ENCODE measurements at places on chromosomes 13 and 19.

DNA sequence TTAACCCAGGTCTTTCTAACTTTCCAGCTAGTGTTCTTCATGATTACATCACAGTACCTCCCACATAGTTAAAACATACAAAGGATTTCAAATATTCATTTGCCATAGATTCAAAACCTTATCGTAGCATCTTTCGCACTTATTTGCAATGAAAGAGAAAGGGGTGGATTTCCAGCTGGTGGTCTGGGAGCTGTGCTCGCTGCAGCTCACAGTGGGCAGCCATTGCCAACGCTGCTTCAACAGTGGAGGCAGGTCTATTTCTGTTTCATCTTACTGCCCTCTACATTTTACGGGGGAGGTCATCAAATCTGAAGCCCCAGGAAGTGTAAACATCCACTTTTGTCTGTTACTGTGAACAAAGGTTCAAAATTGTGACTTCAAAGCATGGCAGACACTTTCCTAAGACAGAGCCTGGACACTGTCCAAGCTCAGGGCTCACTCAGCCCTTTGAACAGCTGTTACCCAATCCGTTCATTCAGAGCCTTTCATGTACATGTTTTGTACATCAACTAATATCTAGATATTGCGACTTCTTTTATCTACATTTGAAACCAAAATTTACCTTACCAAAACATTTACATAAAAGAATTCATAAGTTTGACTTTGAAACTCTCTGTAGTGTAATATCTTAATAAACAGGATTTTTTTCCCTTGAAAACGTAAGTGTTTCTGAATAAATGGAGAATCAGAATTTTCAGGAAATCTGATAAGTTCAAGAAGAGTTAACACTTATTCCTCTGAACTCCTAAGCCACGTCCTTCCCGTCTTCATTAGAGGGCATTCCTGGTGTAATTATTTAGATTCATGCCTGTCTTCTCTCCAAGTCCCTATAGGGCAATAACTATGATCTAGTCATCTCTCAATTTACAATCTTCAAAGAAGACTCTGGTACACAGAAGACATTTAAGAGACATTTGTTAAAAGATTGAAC is 25.1 kb downstream of the STARD13 start:
- no peak for DNase-seq

GRCh38 chr13:76148926-76149325 is 512.8 kb downstream of the LMO7 start:
- no peak for DNase-seq

DNA sequence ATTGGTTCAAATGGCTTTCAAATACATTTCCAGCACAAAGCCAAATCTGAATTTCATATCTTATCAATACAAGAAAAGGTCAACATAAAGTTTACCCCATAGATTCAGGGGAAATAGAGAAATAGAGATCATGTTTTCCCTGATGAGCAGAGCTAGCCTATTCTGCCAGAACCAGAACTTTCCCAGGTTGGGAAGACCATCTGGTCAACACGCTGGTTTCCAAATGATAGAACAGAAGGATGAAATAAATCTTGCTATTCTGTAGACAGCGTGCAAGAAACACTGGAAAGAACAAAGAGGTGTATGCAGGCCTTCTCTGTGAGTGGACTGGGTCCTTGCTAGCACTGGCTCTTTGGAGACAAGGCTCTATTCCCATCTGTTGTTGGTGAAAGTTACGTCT is 350.6 kb downstream of the NDFIP2 start:
- DNase-seq: no peak

DNA sequence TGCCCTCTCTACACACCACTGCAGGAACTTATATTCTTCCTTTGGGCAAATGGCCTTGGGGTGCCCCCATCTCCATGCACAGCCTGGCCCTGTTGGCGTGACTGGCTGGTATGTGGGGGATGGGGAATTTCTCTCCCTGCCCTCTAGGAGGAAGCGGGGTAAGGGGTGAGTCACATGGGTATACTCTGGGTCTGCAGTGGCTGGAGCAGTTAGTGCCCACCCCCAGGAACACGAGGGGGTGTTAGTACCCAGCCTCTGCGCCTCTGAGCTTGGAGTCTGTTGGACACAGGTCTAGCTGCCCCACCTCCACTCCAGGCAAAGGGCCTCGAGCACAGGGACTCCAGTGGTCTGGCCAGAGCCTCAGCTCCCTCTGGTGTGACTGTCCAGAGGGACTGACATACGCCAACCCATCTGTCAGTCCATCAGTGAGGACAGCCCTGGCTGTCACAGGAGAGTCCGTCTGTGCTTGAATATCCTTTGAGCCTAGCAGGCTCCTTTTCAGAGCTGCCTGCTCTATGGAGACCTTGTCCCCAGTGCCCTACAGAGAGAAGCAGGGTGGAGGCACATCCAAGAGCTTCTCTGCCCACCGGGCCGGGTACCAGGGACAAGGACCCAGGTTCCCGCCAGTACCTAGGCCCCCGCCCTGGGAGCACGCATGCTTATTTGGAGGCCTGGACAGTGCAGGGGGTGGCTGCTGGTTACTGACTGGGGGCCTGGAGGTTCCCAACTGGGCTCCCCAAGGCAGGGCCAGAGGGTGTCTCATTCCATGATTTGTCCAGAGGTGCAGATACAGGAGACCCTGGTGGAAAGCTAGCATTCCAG is 66.6 kb downstream of the CHST8 start:
- no peak for DNase-seq

DNA sequence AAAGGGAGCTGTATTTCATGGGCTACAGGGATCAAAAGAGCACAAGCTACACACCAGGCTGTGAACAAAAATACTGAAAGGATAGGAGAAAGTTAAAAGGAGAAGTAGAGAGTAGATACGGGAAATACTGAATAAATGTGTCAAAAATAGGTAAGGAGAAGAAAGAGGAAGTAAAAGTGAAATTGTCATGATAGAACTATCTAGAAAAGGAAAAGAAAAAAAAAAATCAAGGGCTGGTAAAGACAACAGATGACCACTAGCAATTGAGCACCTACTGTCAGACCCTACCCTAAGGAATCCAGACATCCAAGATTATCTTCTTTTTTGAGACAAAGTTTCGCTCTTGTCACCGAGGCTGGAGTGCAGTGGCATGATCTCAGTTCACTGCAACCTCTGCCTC is 4.8 kb downstream of the RUBCNL start:
- DNase-seq: peak; percentile 54

DNA sequence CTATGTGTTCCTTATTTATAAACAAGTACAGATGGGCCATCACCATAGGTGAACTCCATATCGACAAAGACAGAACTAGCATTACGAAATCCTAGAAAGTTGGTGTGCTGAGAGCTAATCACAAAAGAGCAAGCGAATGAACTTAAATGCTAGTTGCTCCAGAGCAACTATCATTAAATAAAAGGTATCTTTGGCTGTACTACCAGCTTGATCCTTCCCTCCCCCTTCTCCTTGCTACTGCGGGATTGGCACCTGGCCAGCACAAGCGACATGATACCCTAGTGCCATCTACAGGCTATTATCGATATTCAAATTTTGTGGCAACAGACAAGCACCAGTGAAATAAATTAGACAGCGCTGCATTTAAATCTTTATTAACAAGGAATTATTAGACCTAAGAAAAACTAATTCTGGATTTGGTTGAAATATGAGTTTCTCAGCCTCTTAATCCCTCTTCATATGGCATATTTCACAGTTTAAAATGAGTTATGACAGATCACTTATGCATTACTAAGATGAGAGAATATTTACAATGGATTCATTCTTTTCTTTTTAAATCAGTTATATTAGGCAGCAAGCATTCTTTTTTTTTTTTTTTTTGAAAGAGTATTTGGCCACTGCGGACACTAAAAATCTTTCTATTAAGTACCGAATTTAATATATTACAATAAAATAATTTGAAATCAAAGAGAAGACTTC is 5.8 kb downstream of the PCDH9 start:
- peak; percentile 60 for DNase-seq

DNA sequence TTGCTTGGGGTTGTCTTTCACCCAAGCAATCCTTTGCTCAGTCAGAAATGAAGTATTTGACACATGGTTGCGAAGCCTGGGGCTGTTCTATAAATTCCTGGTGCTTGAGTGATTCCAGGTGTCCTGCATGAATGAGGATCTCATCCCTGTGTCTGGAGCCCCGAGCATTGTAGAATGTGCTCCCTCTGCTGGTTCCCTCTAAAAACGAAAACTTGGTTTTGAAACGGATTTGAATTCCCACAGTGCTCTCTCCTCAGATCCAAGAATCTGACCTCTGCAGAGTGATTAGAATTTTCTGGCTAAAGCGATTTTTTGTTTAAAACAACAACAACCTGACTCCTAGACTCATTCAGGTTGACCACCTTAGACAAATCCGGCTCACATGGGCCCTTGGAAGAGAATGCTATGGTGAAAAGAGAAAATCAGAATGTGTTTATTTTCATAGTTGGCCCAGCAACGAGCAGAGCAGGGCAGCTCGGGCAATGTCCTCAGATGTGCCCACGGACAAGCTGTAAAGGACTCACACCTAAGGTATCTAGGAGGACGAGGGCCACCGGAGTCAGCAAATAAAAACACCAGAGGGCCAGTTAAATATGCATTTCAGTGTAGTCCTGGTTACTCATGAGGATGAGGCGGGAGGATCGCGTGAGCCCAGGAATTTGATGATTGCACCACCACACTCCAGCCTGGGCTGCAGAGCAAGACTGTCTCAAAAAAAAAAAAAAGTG is 8.7 kb upstream of the ATP12A start:
- peak; percentile 38 for DNase-seq

GRCh38 chr19:5395556-5395955 is 54.9 kb upstream of the PTPRS start:
- no peak for DNase-seq

DNA sequence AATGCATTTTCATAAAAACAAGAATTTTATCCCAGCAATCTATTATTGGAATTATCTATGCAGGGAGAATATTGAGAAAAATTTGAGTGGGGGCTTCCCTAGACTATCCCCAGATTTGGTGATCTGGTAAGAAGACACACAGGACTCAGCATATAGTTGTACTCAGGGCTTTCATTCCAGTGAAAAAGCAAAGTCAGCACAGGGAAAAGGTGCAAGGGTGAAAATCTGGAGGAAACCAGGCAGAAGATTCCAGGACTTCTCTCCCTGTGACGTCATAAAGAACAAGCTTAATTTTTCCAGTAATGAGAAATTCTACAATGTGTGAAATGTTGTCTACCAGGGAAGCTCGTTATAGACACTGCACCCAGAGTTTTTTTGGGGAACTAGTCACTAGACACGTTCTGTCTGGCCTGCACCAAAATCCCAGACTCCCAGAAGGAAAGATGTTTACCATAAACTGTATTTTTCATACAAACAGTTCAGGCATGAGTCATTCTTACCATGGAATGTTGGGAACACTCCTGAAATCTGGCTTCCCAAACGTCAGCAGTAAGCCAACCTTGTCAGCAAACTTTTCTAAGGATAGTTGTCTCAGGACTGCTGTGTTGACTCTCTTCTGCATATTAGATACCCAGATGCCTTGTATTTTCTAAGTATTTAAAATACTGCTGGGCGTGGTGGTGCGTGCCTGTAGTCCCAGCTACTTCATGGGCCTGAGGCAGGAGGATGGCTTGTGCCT is 107.4 kb downstream of the DNAJC3 start:
- DNase-seq: no peak

GRCh38 chr19:29277102-29277501 is 64.2 kb upstream of the UQCRFS1 start:
- peak; percentile 1 for DNase-seq

DNA sequence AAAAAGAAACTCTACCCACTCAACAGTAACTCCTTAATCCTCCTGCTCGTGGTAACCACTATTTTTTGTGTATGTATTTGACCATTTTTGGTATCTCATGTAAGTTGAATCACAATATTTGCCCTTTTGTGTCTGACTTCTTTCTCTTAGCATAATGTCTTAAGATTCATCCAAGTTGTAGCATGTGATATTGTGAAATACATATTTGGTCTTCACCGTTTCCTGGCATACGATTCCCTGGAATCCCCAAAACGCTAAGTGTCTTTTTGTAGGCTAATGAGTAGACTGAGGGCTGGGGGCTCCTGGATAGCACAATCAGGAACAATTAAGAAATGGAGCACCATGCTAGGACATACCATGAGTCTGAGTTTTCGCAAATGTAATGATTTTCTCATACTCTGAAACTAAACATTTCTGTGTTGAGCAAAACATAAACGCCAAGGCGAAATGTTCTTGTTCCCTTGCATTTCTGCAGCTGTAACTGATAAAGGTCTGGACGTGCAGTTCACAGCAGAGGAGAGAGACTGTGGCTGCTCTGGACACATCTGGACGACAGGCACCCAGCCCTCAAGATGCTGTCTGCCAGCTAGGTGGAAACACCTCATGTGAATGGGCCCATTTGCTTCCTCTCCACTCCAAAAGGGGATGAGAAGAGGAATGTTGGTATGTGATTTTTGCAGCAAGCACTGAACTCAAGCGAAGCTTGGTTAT is 38.4 kb downstream of the BRD4 start:
- no peak for DNase-seq

DNA sequence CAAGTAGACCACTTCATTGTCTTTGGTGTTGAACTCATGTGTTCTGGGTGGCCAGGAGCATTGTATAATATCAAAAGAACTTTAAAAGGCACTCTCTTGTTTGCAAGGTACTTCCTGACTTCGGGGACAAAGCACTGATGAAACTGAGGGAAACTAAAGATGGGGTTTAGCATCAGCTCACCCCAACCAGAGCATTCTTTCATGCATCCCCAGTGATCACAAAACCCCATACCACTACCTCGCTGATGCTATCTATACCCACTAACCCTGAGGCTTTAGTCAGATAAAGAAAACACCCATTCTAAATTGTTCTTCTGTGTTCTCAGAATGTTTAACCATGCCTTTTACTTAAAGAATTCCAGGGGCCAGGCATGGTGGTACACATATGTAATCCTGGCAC is 94.5 kb upstream of the DOCK9 start:
- DNase-seq: no peak

DNA sequence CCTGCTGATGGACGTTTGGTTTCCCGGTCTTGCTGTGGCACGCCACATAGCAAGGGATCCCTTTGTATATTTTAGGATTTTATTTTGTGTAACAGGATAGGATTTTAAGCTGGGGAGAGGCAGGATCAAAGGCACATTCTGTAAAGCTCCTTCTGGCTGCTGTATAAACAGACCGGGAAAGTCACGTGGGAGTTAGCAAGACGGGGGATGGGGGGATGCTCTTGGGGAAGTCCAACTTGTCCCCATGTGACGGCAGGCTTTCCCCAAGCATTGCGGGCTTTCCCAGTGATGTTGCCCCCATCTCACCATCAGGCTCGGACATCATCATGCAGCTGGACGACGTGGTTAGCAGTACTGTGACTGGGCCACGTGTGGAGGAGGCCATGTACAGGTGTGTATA is 5.8 kb downstream of the QTRT1 start:
- peak; percentile 23 for DNase-seq

- no peak for DNase-seq
Observed at GRCh38 chr19:34193439-34193838, 21.1 kb downstream of the LSM14A start.

DNA sequence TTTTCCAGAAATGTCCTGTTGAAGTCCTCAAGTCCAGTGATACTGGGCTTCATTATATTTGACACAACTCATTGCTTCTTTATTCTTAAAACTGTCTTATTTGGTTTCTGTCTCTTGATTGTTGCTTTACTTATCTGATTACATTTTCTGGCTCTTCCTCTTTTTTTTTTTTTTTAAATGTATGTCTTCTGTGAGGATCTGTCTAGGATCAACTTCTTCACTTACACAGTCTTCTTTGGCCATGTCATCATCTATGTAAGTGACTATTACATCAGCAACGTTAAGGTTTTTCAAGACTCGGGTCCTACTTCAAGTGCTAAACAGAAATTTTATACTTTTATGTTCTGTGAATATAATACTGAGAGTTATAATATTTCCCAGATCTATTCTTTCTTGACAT is 162.1 kb downstream of the PDS5B start:
- no peak for DNase-seq
